SHP77 (cell line): ENCODE measurements at places on chromosomes 11 and 22.

DNA sequence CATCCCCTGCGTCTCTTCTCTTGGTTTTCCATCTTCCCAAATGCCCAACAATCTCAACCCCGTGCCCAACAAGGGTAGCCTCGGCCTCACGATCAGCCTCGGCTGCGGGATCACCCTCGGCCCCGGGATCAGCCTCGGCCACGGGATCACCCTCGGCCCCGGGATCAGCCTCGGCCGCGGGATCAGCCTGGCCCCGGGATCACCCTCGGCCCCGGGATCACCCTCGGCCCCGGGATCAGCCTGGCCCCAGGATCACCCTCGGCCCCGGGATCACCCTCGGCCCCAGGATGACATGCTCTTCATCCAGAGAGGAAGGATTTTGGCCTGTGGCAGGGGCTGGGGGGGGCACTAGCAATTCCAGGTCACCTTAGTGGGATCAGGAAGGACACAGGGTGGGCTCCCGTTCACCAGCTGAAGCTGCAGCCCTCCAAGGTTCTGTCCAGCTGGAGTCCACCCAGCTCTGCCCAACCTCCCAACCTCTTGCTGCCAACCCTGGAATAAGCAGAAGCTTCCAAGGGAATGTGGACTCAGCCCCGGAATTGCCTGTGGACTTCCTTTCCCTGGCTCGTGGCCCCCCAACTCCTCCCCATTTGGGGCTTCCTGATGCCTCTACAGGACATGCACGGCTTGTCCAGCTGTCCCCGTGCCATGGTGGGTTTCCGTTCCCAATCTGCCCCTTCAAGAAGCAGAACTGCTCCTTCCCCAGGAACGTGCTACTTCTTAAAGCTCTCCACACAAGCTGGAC lies 6.2 kb downstream of the ALG12 start:
- no peak for DNase-seq

DNA sequence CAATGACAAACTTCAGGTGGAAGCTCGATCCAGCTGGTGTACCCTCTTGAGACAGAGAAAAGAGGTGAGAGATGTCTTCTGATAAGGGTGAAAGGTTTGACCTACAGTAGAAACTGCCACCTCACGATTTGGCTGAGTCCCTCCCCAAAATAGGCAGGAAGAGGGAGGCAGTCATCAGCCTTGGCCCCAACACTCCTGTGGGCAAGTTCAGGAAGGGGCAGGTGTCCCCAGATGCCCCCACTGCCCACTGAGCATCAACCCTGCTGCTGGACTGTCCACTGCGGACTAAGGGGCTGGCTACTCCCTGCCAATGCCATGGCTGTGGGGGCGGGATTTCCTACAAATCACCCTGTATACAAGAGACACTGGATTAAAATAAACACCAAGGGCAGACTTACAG lies 441.4 kb downstream of the BUD13 start:
- no peak for DNase-seq

DNA sequence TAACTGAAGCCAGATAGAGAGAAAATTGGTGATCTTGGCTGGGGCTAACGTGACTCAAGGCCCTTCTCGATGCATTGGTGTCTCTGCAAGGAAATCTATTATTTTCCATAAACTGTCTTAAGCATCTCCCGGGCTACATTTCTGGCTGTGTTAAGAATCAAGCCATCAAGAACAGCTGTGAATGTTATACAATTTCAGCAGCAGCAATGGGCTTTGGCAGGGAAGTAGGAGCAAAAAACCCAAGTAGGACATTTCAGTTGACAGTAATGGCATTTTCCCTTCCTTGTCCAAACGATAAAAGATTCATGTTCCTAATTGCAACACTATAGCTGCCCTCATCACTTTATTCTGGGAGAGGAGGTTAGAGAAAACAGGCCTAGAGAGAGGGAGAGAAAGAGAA lies 335.0 kb downstream of the CADM1 start:
- no peak for DNase-seq

- no peak for DNase-seq
Observed at GRCh38 chr11:61076506-61077304, 25.6 kb upstream of the CD5 start.

DNA sequence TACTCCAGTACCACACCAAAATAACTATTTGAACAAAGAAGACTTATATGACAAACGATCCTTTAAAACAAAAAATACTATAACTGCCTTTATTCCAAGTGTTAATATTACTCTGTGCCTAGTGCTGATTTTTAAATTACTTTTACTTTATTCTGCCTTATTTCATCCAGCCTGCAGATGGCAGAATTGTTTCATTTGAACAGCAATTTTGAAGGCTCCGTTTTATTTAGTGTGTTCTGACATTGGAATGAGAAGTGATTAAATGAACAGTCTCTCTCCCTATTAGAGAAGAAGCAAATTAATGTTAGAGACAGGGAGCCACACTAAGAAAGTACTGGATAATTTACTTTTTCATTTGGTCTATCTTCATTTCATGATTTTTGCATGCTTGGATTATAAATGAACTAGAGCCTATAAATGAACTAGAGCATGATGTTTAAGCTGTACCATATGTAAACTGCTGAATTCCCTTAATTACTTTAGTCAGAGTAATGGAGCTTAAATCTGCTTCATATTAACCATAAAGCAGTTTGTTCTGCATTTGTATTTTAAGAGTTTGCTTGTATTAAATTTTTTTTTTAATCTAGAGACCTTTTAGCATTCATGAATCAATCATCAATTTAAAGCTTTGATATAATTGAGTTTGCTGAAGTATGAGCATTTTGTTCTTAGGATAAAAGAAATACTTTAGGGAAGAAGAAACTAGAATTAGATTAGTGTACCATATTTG lies 9.8 kb downstream of the PDHX start:
- DNase-seq = peak; percentile 0

DNA sequence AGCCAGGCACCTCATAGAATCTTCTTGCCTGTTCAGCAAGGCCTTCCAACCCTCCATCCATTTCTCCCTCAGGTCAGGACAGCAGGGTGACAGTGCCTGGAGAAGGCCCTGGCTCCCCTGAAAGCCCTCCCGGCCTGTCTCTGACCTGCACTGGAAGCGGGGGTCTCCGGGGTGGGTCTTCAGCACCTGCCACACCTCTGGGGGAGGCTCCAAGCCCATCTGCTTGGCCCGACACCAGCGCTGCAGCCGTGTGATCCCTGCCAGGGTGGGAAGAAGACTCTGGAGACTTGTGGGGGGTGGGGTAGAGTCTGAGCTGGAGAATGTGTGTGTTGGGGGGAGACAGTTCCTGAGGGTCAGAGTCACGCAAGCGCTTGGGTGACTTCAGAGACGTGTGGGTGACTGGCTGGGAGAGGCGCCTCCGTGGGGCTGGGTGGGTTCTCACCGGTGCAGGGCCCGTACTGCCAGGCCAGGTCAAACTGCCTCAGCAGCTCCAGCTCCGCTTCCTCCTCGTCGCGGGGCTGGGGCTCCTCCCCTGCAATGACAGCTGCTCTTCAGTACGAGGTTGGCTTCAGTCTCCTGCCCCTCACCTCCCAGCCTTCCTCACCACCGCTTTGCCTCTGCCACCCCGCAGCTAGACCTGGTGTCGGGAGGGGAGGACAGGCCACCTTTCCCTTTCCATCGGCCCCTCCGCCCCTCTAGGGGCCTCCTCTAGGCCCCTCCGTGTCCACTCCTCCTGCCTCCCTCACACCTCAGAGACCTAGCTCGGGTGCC lies 615 bp downstream of the POLD4 start:
- peak; percentile 72 for DNase-seq

DNA sequence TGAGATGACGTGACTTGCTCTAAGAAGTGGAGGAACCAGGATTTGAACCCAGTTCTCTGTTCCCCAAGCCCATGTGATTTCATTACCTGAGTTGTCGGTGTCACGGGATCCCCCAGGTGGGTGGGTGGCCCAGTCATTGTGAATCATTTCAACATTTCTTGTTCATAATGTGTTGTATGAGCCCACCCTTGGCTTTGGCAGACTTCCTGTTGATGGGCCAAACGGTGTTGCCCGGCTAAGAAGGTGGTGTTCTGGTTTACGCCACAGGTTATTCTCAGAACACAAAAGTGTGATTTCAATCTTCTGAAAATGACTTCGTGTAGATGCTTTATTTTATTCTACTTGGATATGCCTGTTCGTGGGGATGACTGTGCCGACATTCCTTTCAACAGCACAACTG lies 21.6 kb upstream of the ST14 start:
- DNase-seq = no peak

DNA sequence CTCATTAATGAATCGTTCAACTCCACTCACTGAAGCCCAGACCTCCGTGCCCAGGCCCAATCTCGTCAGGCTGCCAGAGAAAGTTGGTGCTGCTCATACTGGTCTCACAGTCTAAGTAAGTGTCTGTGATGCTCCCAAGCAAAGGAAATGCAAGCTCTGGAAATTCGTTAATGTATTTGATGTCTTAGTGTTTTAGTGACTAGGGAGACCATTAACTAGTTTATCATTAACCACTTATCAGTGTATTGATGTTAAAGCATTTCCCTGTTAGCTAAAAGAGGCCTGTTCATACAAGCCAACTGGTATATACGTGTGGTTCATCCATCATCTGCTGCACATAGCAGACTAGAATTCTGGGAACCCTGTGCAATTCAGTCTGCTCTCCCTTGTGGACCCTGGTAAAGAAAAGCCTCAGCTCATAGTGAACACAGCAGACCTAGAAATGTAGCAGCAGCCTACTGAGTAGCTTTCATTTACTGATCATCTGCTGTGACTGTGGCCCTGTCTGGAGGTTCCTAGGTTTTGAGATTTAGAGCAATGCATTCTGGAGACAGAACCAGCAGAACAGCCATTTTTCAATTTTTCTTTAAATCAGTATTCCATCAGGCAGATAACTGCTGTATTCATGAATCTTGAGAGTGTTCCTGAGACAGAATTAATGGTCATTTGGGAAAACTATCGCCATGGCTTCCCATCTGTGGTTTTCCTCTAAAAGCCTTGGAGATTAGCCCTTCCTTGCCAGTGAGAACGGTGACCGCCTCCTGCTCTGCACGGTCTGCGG lies 15.7 kb upstream of the AIFM3 start:
- no peak for DNase-seq

- peak; percentile 71 for DNase-seq
Observed at GRCh38 chr11:134372961-134373360, 39.1 kb downstream of the B3GAT1 start.

DNA sequence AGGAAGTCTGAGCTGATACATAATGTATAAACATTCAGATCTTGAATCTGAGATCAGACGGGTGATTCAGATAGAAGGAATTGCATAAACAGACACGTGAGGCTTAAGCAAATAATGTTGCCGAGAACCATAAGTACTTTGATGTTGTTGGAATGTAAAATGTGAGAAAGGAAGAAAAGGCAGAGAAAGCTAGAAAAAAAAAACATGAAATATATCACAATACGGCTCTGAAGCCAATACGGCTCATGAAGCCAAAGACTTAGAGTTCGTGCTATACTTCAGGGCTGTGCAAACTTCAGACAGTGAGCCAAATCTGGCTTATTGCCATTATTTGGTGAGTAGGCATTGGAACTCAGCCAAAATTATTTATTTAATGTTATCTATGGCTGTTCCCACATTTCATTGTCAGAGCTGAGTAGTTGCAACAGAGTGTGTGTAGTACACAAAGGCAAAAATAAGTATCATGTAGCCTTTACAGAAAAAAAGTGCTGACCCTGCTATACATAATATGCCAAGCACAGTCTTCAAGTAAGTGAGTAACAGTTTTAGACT lies 673.3 kb downstream of the CNTN5 start:
- peak; percentile 25 for DNase-seq

GRCh38 chr22:37054600-37055365 lies 3.2 kb downstream of the KCTD17 start:
- DNase-seq = no peak

DNA sequence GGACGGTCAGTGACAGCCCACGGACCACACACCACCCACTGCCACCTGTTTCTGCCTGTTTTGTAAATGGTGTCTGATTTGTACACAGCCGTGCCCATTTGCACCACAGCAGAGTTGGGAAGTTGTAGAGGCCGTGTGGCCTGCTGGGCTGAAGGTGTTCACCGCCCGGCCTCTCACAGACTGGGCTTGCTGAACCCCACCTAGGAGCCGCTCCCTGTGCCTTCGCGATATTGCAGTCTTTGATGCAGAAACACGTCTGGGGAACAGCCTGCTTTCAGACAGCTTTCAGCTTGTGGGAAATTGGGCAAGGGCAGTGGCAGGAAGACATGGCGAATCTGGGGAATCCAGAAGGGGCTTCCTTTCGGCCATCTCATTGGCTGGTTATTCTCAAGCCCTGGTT lies 9.8 kb upstream of the GRAMD4 start:
- no peak for DNase-seq

DNA sequence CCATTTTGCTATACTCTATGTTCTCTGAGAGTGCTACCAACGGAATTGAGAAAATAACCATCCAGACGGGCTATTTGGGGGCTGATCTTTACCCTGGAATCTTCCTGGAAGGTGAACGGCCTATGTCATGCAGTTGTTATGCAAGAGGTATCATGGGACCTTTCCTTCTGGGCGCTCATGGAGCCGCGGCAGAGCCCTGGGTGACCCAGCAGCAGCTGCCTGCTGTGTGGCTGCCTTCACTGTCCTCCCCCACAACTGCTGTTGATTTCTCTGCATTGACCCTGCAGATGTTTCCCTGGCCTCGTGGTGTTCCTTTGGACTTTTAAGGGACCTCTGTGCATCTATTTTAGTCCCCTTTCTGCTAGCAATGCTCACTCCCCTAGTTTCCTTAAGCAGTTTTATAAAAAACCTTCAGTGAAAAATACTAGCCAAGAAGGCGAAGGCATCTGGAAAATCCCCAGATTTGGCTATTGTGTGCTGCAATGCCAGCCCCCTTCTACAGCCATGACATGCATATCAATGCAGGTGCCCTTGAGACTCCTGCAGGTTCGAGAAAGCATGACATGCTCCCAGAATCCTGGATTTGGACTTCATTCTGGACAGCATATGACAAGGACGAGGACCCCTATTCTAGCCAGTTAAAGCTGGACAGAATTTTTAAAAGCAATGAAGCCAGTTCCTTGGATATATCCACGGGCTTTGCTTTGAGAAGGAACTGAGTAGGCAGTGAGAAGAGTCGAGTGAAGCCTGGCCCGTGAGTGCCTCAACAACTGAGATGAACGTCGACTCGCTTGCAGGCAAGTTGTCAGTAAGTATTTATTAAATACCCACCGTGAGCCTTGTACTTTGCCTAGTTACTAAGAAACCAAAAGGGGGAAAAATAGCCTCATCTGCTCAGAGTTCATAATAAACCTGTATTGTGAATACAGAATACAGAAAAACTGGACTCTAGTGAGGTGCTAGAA lies at the start of gene SLC25A18:
Gene SLC25A18 (plus strand): TSS at position 593 of the 965 bp plus-strand sequence. CDS start 16,447 bp downstream, outside the sequence.
- DNase-seq = no peak

GRCh38 chr11:101487775-101488174 lies 96.0 kb downstream of the TRPC6 start:
- DNase-seq = no peak

DNA sequence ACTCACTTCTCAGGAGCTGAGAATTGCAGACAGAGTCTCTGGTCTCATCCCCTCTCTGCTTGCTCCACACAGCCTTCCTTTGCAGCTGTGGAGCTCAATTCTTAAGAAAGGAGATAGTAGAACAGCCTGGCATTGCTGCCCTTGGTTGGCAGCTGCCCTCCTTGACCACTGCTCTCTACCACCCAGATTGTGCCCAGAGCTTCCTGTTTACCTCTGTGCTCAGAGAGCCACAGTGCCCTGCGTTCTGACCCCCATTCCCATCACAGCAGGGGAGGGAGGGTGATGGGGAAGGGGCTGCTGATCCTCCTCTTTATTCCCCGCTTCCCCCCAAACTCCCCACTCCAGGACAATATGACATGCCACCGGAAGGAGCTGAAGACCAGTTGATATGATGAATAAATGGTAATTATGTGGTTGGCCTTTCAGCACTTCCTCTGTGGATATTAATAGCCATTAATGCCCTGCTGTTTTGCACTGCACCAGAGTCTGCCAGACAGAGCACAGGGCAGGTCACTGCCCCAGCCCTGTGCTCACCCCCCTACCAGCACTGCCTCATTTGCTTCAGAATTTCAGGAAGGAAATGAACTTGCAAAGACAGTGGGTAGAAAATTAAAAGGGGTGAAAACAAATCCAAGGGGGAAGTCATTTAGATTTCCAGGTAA lies 426.8 kb upstream of the CADM1 start:
- DNase-seq = no peak
